ENCODE measurements at places on chromosomes 2 and 18.
A peak's percentile ranks its signal among the peaks of the same experiment; 100 is the strongest.

GRCh38 chr18:62991389-62991788 is 276.0 kb downstream of the PHLPP1 start:
- no peak for DNase-seq

DNA sequence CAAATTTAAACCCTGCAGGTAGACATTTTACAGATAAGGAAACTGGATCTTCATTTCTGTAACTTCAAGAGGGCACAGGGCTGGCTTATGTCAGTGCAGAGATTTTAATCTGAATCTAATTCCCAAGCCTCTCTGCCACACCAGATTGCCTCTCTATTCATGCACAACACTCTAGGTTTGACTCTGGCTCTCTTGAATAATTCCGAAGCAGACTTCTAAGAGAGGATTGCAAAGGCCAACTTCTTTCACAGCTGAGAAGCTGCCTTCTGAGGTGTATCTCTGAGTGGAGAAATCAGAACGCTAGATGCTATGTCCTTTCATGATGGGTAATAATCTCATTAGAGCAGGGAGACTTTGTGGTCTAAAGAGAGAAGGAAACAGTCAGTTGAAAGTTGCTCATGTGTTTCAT is 20.1 kb upstream of the MGAT5 start:
- no peak for DNase-seq

DNA sequence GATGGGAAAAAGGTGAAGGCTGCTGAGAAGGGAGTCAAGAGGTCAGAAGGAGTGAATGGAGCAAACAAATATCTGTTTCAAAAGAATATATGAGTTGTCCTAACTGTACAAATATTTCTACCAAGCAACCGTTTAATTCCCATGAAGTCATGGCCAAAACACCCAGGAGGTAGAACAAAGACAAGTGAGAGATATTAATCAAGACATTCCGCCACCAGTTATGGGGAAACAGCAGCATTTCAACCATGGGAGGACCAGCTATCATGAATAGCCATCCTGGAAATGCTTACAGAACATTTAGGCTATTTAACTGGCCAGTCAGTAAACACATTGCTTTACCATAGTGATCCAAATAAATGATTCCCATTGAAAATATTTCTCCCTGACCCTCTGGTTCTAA is 396.3 kb downstream of the IRS1 start:
- DNase-seq, result no peak

DNA sequence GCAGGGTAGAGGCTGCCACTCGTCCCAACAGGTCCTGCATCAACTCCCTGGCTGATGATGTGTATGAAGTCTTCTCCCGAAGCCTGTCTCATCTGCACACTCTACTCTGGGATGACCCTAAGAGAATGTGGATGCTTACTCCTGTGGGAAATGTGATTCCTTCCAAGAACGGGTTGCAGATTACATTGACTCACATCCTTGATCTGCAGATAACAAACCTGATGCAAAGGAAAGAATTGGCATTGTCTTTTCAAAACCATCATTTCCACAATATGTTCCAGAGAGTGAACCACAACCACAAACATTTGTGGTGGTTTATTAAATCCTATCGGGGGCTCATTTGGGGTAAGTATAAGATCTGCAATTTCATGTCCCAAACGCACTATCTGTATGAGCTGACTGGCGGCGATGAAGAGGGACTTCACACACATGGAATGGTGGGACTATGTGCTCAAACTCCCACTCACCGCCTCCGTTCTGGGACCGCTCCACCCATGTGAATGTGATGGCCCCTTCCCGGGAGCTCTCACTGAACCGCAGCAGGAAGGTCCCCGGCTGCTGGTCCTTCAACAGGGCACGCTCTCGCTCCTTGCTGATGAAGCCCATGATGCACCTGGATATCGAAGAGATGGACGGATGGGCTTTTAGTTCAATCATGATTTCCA is 35.5 kb downstream of the STAT1 start:
- DNase-seq, result no peak

- no peak for DNase-seq
These were observed 21.4 kb upstream of the RFX8 start for GRCh38 chr2:101496279-101496678.

DNA sequence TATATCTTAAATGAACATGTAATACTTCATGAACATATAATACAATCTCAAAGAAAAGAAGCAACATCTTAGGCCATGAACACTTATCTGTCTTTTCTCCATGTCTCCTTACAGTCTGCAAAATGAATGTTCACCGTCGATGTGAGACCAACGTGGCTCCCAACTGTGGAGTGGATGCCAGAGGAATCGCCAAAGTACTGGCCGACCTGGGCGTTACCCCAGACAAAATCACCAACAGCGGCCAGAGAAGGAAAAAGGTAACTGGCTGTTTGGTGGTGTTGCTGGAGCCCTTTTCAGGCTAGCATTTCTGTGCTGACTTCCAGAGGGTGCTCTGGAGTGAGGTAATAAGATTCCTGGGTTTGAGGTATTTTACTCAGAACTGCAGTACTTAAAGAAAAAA is 295.9 kb upstream of the EPAS1 start:
- no peak for DNase-seq

- no peak for DNase-seq
These were observed 20.7 kb upstream of the TOGARAM2 start for GRCh38 chr2:28960401-28960800.

GRCh38 chr18:10050956-10051355 is 137.1 kb downstream of the VAPA start:
- no peak for DNase-seq

GRCh38 chr2:24107-24506 is 22.2 kb downstream of the FAM110C start:
- DNase-seq, result no peak

GRCh38 chr2:204032301-204032700 is 95.7 kb downstream of the ICOS start:
- DNase-seq, result no peak

DNA sequence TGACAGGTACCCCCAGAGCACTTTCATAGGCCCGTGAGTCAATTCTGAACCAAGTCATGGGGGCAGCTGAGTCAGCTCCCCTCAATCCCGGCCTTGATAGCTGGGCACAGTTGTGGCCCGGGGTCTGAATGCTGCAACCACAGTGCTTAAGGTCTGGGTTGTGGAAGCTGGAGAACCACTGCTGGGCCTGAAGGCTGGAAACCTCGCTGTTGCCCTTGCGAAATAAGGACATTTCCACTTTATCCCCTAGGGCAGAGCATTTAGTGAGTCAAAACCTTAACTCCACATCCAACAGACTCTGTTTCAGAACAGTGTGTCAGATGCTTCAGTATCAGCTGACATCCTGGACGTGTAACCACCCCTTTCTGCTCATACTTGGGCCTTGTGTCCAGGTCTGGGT is 58.6 kb downstream of the SP110 start:
- no peak for DNase-seq

- no peak for DNase-seq
These were observed 121.3 kb upstream of the BOD1L2 start for GRCh38 chr18:57025540-57025939.

DNA sequence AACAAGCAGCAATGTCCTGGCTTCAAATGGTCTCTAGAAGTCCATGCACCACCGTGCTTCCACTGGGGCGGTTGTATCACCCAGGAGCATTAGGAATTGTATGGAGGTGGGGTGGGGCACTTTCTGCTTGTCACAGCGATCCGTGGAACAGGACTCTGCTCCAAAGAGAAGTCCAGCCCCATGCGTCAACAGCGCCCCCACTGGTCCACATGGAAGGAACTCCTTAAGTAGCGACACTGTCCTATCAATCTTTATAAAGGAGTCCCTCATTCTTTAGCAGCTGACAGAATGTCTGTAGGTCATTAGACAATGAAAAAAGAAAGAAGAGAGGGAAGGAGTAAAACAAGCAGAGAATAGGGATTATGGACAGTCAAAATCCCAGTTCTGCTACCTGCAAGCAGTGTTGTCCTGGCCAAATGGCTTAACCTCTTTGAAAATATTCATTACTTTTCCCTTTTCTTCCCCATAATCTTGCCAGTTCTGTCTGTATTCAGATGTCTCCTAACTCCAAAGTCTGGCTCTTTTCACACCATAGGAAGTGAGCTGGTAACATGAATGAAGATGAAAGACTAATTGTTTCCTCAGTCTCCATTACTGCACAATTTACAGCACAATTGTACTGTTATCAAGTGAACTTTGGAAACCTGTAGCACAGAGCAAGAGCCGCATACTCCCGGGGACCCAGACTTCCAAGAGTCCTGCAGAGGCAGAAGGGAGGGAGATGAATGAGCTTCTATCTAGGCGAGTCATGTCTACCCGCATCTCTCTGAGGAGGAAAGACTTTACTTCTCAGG is 9.9 kb downstream of the NFE2L2 start:
- peak; percentile 71 for DNase-seq

DNA sequence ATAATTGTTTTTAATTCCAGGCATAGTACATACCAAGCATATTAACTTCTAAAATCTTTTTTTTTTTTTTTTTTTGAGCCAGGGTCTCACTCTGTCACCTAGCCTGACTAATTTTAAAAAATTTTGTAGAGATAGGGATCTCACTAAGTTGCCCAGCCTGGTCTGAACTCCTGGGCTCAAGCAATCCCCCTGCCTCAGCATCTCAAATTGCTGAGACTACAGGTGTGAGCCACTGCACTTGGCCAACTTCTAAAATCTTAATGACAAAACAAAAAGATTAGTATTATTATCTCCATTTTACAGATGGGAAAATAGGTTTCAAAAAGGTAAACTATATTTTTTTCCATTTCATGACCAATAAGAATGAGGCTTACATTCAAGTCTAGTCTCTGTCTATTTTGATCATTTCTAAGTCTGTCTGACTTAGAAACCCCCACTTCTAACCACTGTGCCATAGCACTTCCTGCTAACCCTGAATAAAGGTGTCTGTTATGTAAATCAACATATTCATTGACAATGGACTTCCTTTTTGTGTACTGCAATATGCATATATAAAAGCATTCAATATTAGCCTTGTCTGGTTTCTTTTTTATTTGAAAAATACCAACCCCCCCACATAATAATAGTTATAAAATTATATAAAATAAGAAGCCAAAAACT is 28.7 kb upstream of the ZEB2 start:
- no peak for DNase-seq

All from Caco-2 (cell line).